ENCODE measurements at places on chromosomes 4 and X. TPM values are rescaled to one million over a fixed set of nuclear protein-coding genes. Genes with fewer than 3 reads are reported as not detected.

GRCh38 chrX:3540105-3540504, 173.3 kb downstream of the PRKX start:
- DNase-seq: no peak

DNA sequence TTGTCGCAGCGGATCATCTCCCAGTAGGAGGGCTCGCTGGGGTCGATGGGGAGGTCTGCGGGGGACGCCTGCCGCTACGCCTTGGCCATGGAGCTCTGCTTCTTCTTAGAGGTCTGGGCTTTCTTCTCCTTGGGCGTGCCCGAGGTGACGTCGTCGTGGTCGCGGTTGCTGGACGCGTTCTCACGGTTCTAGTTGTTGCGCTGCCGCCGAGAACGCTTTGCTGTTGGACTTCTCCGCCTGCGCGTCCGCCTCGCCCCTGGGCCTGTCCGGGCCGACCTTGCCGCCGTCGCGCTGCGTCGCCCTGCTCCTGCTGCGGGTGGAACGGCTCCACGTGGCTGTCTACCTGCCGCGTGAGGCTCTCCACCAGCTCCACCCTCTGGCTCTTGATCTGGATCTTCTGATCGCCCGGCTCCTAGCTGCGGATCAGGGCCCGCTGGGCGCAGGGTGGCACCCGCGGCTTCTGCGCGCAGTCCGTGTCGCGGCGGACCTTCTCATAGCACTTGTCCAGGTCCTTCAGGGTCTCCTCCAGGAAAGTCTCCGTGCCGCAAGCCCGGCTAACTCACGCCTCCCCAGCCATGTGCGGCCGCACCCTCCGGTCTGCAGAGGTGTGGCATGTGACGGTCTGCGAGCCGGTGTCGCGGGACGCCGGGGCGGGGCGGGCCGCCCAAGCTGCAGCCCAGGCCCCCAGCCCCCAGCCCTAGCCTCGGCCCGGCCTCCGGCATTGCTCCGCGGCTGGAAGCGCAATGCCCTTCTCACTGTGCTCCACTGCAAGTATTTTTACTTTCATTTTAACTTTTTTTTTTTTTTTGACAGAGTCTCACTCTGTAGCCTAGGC, 40.5 kb upstream of the OGT start:
- peak; percentile 26 for DNase-seq

- DNase-seq: no peak
Observed at GRCh38 chr4:166064721-166065120, 191.7 kb downstream of the TLL1 start.

GRCh38 chrX:68880846-68881552, 52.2 kb downstream of the EFNB1 start:
- DNase-seq: no peak

- DNase-seq: peak; percentile 8
Observed at GRCh38 chr4:125313989-125314667, 627 bp upstream of the FAT4 start.

DNA sequence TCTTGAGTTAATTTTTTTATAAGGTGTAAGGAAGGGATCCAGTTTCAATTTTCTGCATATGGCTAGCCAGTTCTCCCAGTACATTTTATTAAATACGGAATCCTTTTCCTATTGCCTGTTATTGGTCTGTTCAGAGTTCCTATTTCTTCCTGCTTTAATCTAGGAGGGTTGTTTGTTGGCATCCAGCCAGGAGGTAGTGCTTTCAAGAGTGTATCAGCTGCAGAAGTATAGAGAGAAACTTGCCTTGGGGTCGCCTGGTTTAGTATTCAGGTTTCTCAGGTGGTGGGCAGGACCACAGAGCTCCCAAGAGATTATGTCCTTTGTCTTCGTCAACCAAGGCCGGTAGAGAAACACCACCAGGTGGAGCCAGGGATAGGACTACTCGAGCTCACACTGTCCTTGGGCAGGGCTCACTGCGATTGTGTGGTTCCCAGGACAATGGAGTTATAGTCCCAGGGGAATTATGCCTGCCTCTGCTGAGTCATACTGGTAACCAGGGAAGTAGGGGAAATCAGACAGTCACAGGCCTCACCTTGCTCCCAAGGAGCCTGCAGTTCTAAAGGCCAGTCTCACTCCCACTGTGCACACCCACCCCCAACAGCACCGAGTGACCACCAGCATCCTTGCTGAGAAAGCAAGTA, 168.1 kb downstream of the VSIG4 start:
- no peak for DNase-seq

- no peak for DNase-seq
Observed at GRCh38 chr4:24003496-24003895, 113.6 kb upstream of the PPARGC1A start.

GRCh38 chr4:97396605-97397004, 746.7 kb downstream of the STPG2 start:
- no peak for DNase-seq

- DNase-seq: no peak
Observed at GRCh38 chr4:153013202-153013977, 77.3 kb downstream of the FHDC1 start.

DNA sequence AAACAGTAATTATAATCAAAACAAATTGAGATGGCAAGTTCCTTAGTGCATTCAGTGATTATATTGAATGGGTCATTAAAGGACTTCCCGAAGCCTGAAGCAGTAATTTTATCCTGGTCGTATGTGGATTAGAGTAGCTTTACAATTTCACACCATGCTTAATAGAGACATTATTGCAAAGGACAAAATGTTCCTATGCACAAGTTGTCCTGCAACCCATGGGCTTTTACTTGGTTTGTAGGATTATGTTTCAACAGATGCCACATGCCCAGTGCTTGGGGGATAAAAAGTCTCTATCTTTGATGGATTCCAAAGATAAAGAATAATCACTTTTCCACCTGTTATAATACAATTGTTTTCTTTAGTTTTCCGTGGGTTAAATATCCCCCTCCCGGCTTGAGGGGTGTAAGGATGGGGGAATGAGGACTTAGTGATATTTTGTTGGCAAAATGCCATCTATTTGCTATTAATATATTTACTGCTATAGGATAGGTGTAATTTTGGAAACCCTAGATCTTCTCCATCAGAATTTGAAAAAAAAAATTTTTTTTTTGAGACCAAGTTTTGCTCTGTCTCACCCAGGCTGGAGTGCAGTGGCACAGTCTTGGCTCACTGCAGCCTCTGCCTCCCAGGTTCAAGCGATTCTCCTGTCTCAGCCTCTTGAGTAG, 156.5 kb upstream of the ETNPPL start:
- no peak for DNase-seq

- no peak for DNase-seq
Observed at GRCh38 chr4:70138751-70139150, 15.3 kb upstream of the PRR27 start.

DNA sequence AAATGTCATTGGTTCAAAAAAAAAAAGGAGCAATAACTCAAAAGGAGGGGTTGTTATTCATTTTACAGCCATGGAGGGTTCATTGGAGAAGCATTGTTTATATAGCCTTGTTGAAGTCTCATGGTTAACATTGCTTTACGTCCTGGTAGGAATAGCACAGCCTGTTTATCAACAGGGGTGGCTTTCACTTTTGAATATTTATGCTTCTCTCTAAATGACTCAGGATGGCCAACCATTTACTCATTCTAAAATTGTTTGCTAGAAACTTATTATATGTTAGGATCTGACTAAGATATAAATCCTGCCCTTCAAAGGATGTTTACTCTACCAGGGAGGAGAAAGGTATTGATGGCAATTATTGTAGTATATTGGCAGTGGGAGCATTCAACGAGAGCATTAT, 534.1 kb upstream of the GALNTL6 start:
- DNase-seq: no peak

GRCh38 chr4:80365928-80366327, 30.4 kb downstream of the CFAP299 start:
- peak; percentile 76 for DNase-seq

GRCh38 chr4:35562861-35563260, 681.5 kb downstream of the ARAP2 start:
- DNase-seq: no peak

HTN3 gene
- total RNA-seq: not detected

SLC38A5 gene
- 12.2 TPM for total RNA-seq

PWWP3B gene
- not detected for total RNA-seq

TAF7L gene
- 0.28 TPM for total RNA-seq
